ENCODE measurements at places on chromosomes 16 and 17. TPM values are rescaled to one million over a fixed set of nuclear protein-coding genes. Genes with fewer than 3 reads are reported as not detected.

DNA sequence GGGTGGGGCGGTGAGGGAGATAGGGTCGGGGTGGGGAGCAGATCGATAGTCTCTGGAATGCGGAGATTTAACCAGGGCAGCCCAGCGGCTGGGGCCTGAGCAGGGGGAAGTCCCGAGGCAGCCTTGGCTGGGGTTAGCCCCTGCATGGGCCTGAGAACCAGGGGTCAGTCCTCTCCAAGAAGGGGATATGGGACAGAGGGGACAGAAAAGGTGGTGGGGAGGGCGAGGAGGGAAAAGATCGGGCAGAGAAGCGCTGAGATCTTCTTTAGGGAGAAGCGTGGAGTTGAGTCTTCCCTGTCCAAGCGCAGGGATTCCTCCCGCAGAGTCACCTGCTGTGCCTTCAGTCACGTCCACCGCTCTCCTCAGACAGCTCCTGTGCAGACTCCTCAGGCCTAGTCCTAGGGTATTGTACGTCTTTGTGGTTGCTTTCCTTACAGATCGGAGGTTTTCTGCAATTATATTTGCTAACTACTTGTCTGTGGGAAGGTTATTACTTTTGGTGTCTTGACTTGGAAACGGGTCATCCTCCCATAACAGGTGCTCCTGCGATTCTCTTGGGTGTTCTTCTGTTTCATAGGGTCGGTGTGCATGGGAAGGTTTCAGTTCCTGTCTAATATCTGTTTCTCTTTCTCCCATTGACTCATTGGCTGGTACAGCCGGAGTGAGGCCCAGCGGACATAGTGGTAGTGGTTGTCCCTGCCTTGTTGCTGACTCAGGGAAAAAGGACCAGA, 952 bp downstream of the CD300A start:
- peak overlapping the region; percentile 74 for H3K4me3 ChIP-seq
- H3K27me3 ChIP-seq: no peaks in the 10 kb centered on the region
- DNase-seq: no peak

DNA sequence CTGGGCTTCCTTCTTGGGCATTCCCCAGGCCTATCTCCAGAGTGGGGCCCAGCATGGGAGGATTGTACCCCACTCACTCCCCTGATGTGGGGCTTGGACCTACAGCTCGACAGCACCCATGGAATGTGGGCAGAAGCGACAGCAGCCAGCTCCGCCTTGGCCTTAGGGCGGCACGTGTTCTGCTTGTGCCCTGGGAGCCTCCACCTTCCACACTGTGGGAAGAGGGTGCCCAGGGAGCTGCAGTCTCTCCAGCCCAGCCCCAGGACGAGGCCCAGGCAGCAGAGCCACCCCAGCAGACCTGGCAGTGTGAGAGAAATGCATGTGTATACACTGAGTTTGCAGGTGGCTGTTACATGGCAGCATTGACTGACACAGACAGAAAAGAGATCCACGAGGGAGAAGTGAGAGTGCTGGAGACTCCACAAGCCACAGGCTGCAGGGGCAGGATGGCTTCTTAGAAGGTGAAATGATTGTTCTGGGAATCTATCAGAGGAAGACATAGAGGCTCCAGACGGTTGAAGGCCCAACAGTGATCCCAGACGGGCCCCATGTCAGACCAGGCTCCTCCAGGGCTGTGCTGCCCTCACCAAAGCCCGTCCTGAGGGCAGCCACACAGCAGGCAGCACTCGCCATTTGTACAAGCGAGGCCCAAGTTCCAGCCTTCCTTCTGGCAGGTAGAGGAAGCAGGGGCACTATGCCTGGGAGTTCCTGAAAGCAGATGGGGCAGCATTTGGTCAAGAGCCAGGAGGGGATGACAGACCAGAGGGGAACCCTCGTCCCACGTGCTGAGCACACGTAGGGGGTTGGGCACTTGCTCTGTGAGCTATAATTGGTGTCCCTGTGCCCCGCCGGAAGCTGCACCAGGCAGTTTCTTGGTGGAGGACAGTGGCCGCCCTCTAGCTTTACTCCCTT, 2.8 kb upstream of the DNASE1 start:
- H3K27ac ChIP-seq: peak overlapping the region; percentile 61
- peaks cover 7% of the 10 kb centered on the region for H3K36me3 ChIP-seq
- no peaks in the 10 kb centered on the region for H3K27me3 ChIP-seq
- H3K4me1 ChIP-seq: peaks cover 3% of the 10 kb centered on the region

Gene RBFOX1
- not detected for total RNA-seq

DNA sequence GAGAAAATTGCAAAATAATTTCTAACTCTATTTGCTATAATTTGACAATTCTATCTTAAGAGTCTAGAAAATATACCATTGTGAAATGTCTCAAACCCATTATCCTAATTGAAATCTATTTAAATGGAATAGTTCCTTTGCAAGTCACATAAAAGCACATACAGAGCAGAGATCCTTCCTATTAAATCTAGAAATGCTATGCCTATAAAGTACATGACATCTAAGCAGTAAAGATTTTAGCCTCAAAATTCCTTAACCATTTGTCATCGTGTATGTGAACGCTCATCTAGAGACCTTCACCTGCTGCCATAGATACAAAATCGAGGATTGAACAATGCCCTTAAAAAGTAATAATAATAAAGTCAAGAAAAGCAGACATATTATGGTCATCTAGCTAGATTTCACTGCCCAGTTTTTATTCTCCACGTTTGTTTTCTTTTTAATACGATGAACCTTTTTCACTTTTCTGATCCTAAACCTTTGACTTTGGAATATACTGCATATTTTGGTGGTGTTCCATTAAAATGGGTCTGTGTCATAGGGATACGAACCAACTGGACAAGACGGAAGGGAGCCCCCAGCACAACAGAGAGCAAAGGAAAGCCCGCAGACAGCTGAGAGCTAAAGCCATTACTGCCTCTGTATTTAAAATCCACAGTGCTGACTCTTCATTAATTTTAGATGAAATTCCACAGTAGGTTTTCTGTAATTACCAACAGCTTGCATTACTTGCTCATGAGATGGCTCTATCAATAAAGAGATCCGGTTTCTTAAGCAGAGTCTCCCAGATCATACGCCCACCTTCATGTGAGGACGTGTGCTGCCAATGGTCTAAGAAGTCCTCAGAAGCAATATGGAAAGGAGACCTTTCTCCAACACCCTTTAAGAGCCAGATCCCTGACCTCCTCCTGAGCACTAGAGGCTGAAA, 17.6 kb downstream of the TEX2 start:
- H3K27me3 ChIP-seq: no peaks in the 10 kb centered on the region
- peaks cover 20% of the 10 kb centered on the region for H3K4me1 ChIP-seq
- H3K4me3 ChIP-seq: no peak overlapping the region

DNA sequence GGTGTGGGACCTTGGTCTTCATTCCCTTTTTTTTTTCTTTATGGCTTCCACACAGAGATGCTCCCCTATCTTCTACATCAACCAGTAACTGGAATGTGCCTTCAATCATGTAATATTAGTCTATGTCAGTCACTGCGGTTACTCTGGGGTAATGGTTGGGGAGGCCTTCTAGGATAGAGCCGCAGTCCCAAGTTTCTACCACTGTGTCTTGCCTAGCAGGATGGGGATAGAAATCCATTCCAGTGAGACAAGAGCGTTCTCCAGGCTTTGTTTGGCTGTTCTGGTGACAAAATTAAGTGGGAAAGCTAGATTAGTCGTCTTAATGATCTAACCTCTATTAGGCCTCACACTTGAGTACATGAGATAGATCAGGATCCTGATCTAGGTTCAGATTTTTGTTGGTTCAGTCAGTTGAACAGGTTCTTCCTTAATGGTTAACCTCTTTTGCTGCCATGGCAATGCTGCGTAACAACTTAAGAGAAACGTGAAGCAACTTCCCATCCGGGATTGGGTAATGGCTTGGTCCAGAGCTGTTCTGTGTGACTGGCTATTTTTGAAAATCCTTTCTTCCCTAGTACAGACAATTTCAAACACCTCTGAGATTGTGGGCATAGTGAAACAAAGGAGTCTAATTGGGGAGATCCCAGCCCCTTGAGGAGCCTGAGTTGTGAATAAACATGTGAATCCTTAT, 8.7 kb downstream of the MSL1 start:
- H3K4me1 ChIP-seq: peaks cover 21% of the 10 kb centered on the region
- no peak for DNase-seq
- no peaks in the 10 kb centered on the region for H3K27me3 ChIP-seq
- H3K27ac ChIP-seq: peak overlapping the region; percentile 47
- H3K4me3 ChIP-seq: no peak overlapping the region
- H3K36me3 ChIP-seq: peaks cover 53% of the 10 kb centered on the region

Gene ABCA8
- not detected for total RNA-seq

Gene UTS2R
- total RNA-seq: not detected

Gene MYO1C
- total RNA-seq: 10.5 TPM

DNA sequence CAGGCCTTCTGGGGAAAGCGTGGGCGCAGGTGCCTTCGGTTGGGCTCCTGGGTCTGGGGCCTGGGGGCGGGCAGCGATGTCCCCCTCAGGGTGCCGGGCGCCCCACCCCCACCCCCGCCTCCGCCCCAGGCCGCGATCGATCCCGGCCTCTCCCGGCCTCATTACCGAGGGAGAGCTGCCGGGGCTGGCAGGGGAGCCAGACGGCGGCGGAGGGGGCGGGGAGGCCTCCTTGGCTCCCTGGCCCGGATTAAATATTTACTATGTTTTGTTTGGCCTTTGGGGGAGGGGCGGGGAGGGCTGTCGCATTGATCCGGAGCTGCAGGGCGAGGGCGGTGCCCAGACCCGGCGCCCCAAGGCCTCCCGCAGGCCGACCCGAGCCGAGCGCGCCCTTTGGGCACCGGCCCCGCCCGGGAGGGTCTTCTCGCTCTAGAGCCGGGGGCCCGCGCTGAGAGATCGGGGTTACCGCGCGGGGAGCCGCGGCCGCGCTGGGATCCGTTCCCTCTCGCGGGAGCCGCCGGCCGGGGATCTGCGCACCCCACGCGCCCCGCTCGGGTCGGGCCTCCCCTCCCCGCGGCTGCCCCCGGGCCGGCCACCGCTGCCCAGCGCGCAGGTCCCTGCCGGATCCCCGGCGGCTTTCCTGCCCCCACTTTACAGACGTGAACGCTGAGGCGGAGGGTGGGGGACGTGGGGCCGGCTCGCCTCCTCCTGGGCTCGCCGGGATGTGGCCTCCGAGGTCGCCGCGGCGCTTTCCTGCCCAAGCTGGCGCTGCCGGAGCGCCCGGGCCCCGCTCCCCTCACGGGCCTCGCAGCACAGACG, 27.0 kb downstream of the RTN4RL1 start:
- no peaks in the 10 kb centered on the region for H3K4me1 ChIP-seq
- H3K4me3 ChIP-seq: no peak overlapping the region
- no peaks in the 10 kb centered on the region for H3K36me3 ChIP-seq

GRCh38 chr17:18045691-18046350, 6.6 kb downstream of the GID4 start:
- no peak for DNase-seq
- H3K27me3 ChIP-seq: no peaks in the 10 kb centered on the region
- H3K27ac ChIP-seq: no peak overlapping the region
- H3K4me3 ChIP-seq: no peak overlapping the region
- H3K36me3 ChIP-seq: peaks cover 3% of the 10 kb centered on the region

Gene RGS11
- total RNA-seq: not detected

Gene SYCE1L
- 5.0 TPM for total RNA-seq

GRCh38 chr17:42675965-42676423, 800 bp downstream of the PLEKHH3 start:
- H3K4me3 ChIP-seq: peak overlapping the region; percentile 69
- H3K27me3 ChIP-seq: peaks cover 61% of the 10 kb centered on the region
- DNase-seq: no peak
- H3K36me3 ChIP-seq: no peaks in the 10 kb centered on the region
- no peak overlapping the region for H3K27ac ChIP-seq

DNA sequence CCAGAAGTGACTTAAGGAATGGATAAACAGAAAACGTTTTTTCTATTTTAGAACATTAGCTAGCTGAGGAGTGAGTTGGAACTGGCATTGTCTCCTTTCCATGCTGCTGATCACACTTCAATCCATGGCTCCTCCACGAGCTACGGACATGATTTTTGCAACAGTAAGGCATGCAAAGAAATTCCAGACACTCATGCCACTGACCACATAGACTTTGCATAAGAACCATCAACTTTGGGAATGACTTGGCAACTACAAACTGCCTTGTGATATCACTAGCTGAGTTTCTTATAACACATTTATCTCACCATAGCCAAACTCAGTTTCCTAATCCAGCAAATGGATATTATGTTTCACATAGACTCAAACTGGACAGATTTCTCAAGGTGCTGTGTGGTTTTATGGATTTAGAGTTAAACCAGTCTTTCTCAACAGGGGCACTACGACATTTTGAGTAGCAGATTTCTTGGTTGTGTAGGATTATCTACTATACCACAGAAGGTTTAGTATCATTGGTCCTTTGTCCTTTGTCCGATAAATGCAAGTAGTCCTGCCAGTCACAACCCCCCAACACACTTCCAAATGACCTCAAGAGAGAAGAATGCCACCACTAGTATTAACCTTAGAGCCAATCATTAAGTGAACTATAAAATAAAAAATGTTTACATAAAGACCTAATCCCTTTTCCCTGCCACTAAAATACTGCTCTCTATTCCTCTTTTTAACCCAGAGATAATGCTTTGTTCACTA, 48.3 kb upstream of the C17orf78 start:
- no peak overlapping the region for H3K27ac ChIP-seq
- H3K36me3 ChIP-seq: peaks cover 16% of the 10 kb centered on the region
- H3K27me3 ChIP-seq: no peaks in the 10 kb centered on the region
- no peaks in the 10 kb centered on the region for H3K4me1 ChIP-seq
- no peak overlapping the region for H3K4me3 ChIP-seq

GRCh38 chr16:23024044-23024443, 125.2 kb downstream of the USP31 start:
- DNase-seq: no peak
- no peaks in the 10 kb centered on the region for H3K4me1 ChIP-seq
- H3K27ac ChIP-seq: no peak overlapping the region
- no peak overlapping the region for H3K4me3 ChIP-seq
- H3K27me3 ChIP-seq: peaks cover 25% of the 10 kb centered on the region

GRCh38 chr17:33242375-33243124, 50.5 kb downstream of the ASIC2 start:
- H3K27ac ChIP-seq: no peak overlapping the region
- no peaks in the 10 kb centered on the region for H3K36me3 ChIP-seq
- no peak overlapping the region for H3K4me3 ChIP-seq
- H3K27me3 ChIP-seq: peaks cover 16% of the 10 kb centered on the region

- no peak overlapping the region for H3K4me3 ChIP-seq
- no peak for DNase-seq
- no peaks in the 10 kb centered on the region for H3K27me3 ChIP-seq
- H3K4me1 ChIP-seq: peaks cover 24% of the 10 kb centered on the region
- no peak overlapping the region for H3K27ac ChIP-seq
Measured at GRCh38 chr16:12798846-12799245, 4.8 kb downstream of the CPPED1 start.

Gene KRTAP1-5
- not detected for total RNA-seq

DNA sequence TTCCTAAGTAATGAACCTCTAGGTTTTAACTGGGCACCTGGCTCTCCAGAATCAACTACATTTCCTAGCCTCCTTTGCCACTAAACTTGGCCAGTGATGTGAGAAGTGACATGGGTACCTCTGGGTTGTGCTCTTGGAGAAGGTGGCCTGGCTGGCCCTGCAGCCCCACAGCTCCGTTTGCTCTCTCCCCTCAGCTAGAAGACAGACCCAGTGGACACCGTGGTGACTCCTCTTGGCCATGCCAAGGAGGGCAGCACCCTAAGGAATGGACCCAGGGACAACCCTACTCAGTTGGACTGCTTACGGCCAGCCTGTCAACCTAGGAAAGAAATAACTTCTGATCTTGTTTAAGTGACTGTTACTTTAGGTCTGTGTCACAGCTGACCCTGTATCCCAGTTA, 151.4 kb downstream of the TMEM132E start:
- no peaks in the 10 kb centered on the region for H3K4me1 ChIP-seq
- DNase-seq: no peak
- H3K36me3 ChIP-seq: no peaks in the 10 kb centered on the region
- H3K27me3 ChIP-seq: peaks cover 5% of the 10 kb centered on the region
- no peak overlapping the region for H3K4me3 ChIP-seq
